Left renal pelvis (tissue), 4 donors: ENCODE measurements at places on chromosomes 12 and 14.

GRCh38 chr14:26897196-26897595, 299.4 kb upstream of the NOVA1 start:
- peak; percentile 30 for DNase-seq

DNA sequence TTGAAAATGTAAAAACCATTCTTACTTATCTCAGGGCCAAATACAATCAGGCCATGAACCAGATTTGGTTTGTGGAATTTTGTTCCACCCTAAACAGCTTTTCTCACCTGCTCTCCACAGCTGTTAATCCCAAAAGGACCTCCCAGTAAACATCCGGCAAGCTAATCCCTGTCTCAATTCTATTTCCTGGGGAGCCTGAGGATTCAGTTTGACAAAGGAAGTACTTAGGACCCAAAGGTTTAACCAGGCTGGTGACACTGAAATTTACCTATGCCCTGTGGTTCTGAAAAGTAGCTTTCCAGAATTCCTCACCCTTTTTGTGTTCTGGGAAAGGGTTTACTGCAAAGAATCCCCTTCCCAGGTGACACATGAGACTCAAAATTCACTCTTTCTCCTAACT, 15.0 kb downstream of the CAPZA3 start:
- DNase-seq = no peak

DNA sequence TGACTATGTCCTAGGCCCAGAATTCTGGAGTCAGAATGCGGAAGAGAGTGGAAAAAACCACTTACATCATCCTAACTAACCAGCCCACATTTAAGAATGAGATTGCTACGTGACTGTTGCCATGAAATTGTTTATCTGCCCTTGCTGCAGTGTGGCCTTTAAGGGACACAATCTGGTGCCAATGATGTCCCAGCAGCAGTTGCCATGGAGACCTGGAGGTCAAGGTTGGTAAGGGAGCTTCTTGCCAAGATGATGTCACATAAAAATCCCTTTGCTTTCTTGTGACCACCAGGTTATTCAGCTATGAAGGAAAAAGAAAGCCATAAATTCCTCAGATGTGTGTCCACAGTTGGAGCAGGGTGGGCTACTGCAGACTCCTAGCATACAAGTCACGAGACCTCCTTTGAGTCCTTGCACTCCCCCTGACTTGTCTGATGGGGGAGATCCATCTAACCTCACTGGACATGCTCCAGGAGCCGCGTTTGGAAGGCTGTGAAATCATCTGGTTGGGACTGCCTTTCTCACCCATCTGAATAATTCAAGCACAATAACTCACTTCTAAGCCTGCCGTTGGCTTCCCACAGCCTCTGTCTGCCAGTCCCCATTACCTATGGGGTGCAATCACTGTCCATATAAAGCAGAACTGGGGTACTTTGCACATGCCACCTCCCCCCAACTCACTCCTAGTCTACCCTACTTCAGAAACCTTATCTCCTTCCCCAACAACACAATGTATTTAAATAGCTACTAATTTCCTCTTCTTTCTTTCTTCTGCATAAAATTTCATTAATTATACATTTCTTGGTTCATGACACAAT, 165.6 kb downstream of the ZFP36L1 start:
- no peak for DNase-seq

DNA sequence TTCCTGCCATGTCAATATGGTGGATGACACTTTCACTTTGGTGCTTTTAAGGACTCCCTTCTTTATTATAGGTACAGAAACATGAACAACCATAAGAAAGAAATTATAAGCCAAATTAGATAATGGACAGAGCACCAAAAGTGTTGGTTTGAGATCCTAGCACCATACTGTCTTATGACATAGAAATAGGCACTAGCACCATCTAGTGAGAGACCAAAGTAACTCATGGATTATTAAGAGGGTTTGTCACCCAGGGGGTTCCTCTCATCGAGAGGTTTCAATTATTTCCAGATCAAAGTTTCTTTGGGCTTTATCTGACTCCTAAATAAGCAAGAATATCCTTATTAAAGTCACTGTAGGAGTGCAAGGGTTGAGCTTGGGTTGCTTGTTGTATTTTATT, 153.0 kb upstream of the DIO2 start:
- no peak for DNase-seq

GRCh38 chr14:57866199-57866705, 360 bp upstream of the SLC35F4 start:
- no peak for DNase-seq

- no peak for DNase-seq
Measured at GRCh38 chr12:105736498-105736897, 402.3 kb downstream of the NUAK1 start.

GRCh38 chr12:57934819-57935218, 6.5 kb upstream of the ATP23 start:
- no peak for DNase-seq

GRCh38 chr12:66055837-66056319, 74.7 kb downstream of the LLPH start:
- no peak for DNase-seq

- DNase-seq = no peak
Measured at GRCh38 chr12:131046813-131047788, 93.4 kb downstream of the ADGRD1 start.
